ENCODE measurements at places on chromosomes 5 and 9. TPM values are rescaled to one million over a fixed set of nuclear protein-coding genes. Genes with fewer than 3 reads are reported as not detected.
A peak's percentile ranks its signal among the peaks of the same experiment; 100 is the strongest.

The OBP2B gene
- not detected for total RNA-seq

The GABRA1 gene
- not detected for total RNA-seq

The TIMD4 gene
- total RNA-seq: not detected

GRCh38 chr5:170625221-170626165, 121.7 kb downstream of the KCNIP1 start:
- no peaks in the 10 kb centered on the region for H3K36me3 ChIP-seq
- no peak overlapping the region for H3K4me3 ChIP-seq
- no peak overlapping the region for H3K27ac ChIP-seq
- no peak for DNase-seq
- H3K4me1 ChIP-seq: no peaks in the 10 kb centered on the region
- no peaks in the 10 kb centered on the region for H3K27me3 ChIP-seq

The SOX30 gene
- total RNA-seq: not detected

- H3K4me1 ChIP-seq: no peaks in the 10 kb centered on the region
- no peaks in the 10 kb centered on the region for H3K27me3 ChIP-seq
- no peak overlapping the region for H3K27ac ChIP-seq
- H3K4me3 ChIP-seq: no peak overlapping the region
- DNase-seq: no peak
These were observed 16.6 kb downstream of the ARRDC3 start for GRCh38 chr5:91366551-91366950.

GRCh38 chr9:76883341-76883855, 22.5 kb downstream of the PRUNE2 start:
- DNase-seq: no peak
- H3K4me1 ChIP-seq: no peaks in the 10 kb centered on the region
- H3K36me3 ChIP-seq: no peaks in the 10 kb centered on the region
- no peaks in the 10 kb centered on the region for H3K27me3 ChIP-seq

GRCh38 chr5:95162231-95162992, 122.5 kb downstream of the MCTP1 start:
- no peaks in the 10 kb centered on the region for H3K4me1 ChIP-seq
- no peak for DNase-seq
- H3K36me3 ChIP-seq: no peaks in the 10 kb centered on the region
- no peak overlapping the region for H3K27ac ChIP-seq

- H3K27ac ChIP-seq: no peak overlapping the region
- H3K4me3 ChIP-seq: no peak overlapping the region
- no peak for DNase-seq
- H3K36me3 ChIP-seq: no peaks in the 10 kb centered on the region
These were observed 84.9 kb upstream of the GLIS3 start for GRCh38 chr9:4384750-4385149.

DNA sequence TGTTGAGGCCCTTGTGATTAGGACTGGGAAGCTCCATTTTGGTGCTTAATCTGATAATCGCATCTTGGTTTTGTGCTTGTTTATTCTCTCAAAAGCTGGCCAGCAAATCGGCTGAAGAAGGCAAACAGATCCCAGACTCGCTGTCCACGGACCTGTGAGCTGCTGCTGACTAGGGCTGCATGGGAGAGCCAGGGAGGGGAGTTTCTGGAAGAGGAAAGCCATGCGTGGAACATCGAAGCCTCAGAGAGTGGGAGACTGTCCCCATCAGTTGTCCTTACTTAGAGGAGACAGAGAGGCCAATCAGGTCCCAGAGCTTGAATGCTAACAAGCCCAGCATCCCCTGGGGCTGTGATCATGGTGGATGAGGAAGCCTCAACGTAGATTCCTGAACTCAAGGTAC, 23.0 kb upstream of the FOXI1 start:
- H3K4me1 ChIP-seq: no peaks in the 10 kb centered on the region
- DNase-seq: no peak
- H3K27me3 ChIP-seq: no peaks in the 10 kb centered on the region
- H3K4me3 ChIP-seq: no peak overlapping the region

DNA sequence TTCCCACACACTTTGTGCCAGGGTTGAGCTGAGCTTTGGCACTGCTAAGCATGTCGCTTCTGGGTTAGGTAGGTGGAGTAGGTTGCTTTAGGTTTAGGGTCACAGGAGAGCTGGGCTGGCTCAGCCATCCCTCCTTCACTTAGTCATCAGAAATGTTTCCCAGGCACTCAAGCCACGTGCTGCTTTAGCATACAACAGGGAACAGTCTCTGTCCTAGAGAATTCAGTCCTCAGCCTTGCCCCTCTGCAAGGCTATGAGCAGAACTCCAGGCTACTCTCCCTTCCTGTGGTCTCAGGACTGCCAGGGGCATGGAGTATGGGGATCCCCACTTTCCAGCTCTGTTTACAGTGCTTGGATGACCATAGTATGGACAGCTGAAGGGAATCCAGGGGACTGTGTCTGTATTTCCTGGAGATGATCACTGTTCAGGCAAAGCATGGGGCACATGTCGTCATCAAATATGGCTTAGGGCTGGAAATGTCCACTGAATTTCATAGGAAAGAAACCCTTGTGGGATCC, 7.5 kb upstream of the ANKRD33B start:
- H3K27ac ChIP-seq: no peak overlapping the region
- no peaks in the 10 kb centered on the region for H3K27me3 ChIP-seq
- no peaks in the 10 kb centered on the region for H3K4me1 ChIP-seq
- no peaks in the 10 kb centered on the region for H3K36me3 ChIP-seq
- DNase-seq: no peak
- H3K4me3 ChIP-seq: no peak overlapping the region

GRCh38 chr5:180969406-180969805, 19.2 kb upstream of the BTNL3 start:
- H3K27ac ChIP-seq: no peak overlapping the region
- no peaks in the 10 kb centered on the region for H3K27me3 ChIP-seq
- DNase-seq: no peak

The KYAT1 gene
- total RNA-seq: 1.5 TPM

DNA sequence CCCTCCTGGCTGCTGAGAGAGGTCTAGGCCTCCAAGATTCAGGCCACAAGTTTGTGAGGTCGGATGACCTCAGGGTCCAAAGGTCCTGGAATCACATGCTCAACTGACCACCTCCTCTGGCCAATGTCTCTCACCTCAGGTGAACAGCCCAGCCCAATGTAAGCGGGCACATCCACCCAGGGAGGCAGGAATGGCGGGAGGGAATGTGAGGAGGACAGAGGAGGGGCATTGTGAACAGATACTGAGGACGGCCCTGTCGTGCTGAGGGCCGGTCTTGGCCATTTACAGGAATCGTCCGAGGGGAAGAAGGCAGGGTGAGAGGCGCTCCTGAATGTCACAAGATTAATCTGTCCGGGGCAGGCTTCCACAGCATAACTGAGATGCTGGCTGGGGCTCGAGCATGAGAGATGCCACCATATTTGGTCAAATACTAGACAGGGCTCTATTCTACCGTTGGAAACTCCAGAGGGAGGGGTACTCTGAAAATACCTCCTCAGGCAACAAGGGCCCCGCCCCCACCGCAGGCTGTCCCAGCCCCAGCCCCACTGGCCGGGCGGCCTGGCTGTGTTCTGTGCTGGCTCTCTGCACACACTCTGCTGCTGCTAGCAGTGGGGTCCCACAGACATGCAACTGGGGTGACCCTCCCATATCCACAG, 1.5 kb upstream of the IL17B start:
- peaks cover 7% of the 10 kb centered on the region for H3K4me1 ChIP-seq
- no peak overlapping the region for H3K4me3 ChIP-seq
- peak overlapping the region; percentile 93 for H3K27ac ChIP-seq
- no peaks in the 10 kb centered on the region for H3K36me3 ChIP-seq

DNA sequence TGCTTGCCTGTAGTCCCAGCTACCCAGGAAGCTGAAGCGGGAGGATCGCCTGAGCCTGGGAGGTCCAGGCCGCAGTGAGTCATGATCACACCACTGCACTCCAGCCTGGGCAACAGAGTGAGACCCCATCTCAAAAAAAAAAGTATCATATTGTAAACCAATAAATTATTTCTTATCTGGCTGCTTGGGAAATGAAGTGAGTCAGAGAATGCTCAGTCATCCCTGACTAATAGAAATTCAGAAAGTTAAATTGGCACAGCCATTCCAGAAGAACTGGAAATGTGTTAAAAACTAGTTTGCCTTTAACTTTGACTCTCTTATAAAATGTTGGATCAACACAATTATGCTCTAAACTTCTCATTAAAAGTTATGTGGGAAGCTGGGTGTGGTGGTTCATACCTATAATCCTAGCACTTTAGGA, 9.8 kb upstream of the GNE start:
- H3K27me3 ChIP-seq: no peaks in the 10 kb centered on the region
- no peaks in the 10 kb centered on the region for H3K36me3 ChIP-seq
- no peak overlapping the region for H3K27ac ChIP-seq
- no peak overlapping the region for H3K4me3 ChIP-seq

- H3K36me3 ChIP-seq: no peaks in the 10 kb centered on the region
- no peak overlapping the region for H3K27ac ChIP-seq
- H3K4me1 ChIP-seq: no peaks in the 10 kb centered on the region
- H3K27me3 ChIP-seq: no peaks in the 10 kb centered on the region
- no peak overlapping the region for H3K4me3 ChIP-seq
These were observed 104.4 kb downstream of the DENND1A start for GRCh38 chr9:123825342-123826060.

DNA sequence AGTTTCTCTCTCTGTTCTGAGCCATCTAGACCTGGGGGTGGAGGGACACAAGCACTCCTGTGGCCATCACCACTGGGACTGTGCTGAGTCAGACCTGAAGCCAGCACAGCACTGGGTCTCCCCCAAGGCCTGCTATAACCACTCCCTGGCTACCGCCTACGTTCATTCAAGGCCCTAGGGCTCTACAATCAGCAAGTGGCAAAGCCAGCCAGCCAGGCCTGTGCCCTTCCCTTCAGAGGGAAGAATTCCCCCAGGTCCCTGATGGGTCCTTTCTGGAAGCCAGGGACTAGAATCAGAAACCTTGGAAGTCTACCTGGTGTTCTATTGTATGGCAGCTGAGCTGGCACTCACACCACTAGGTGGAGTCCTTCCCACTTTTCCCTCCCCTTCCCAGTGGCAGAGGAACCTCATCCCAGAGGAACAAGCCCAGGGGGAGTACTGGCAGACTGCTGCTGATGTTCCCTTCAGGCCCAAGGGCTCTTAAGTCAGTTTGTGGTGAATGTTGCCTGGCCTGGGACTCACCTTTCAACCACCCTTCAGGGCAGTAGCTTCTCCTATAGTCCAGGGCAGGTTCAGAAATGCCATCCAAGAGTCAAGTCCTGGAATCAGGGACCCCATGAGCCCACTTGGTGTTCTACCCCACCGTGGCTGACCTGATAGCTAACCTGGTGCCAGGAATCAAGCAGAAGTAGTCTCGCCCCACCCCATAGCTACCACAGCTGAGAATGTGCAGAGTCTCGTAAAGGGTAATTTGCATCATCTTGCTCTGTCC, 20.0 kb downstream of the JMY start:
- no peaks in the 10 kb centered on the region for H3K36me3 ChIP-seq
- no peak overlapping the region for H3K4me3 ChIP-seq
- DNase-seq: no peak
- H3K4me1 ChIP-seq: no peaks in the 10 kb centered on the region
- no peak overlapping the region for H3K27ac ChIP-seq

- H3K36me3 ChIP-seq: no peaks in the 10 kb centered on the region
- no peaks in the 10 kb centered on the region for H3K4me1 ChIP-seq
- no peak overlapping the region for H3K27ac ChIP-seq
- H3K27me3 ChIP-seq: no peaks in the 10 kb centered on the region
- H3K4me3 ChIP-seq: no peak overlapping the region
These were observed 52.4 kb downstream of the ANKH start for GRCh38 chr5:14818931-14819790.

The CDX1 gene
- total RNA-seq: 0.41 TPM

GRCh38 chr9:136769710-136770191, 5.4 kb upstream of the LCN15 start:
- no peak overlapping the region for H3K4me3 ChIP-seq
- no peaks in the 10 kb centered on the region for H3K4me1 ChIP-seq
- no peak overlapping the region for H3K27ac ChIP-seq
- no peaks in the 10 kb centered on the region for H3K36me3 ChIP-seq
- no peaks in the 10 kb centered on the region for H3K27me3 ChIP-seq

DNA sequence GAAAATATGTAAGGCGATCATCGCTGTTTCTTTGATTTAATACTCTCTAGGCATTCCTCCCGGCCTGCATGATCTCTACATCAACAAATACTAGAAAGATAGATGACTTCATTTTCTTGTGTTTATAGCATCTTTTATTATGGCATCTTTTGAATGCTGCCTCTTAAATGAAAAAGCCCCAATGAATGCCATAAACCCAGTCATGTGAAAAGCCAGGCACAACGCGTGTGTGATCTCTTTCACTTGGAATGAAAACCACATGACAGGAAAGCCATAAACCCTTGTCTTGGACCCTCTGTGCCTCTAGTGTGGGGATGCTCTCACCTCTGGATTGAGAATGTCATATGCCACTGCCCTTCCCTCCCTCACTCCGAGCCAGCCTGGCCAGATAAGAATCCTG, 476.2 kb downstream of the SEMA5A start:
- H3K27me3 ChIP-seq: no peaks in the 10 kb centered on the region
- DNase-seq: no peak
- H3K27ac ChIP-seq: peak overlapping the region; percentile 58
- H3K36me3 ChIP-seq: no peaks in the 10 kb centered on the region
- no peak overlapping the region for H3K4me3 ChIP-seq

- H3K4me1 ChIP-seq: no peaks in the 10 kb centered on the region
- H3K36me3 ChIP-seq: no peaks in the 10 kb centered on the region
- H3K27me3 ChIP-seq: no peaks in the 10 kb centered on the region
- no peak overlapping the region for H3K4me3 ChIP-seq
- peak overlapping the region; percentile 69 for H3K27ac ChIP-seq
- DNase-seq: no peak
These were observed 2.3 kb downstream of the SMIM3 start for GRCh38 chr5:150780816-150781221.

DNA sequence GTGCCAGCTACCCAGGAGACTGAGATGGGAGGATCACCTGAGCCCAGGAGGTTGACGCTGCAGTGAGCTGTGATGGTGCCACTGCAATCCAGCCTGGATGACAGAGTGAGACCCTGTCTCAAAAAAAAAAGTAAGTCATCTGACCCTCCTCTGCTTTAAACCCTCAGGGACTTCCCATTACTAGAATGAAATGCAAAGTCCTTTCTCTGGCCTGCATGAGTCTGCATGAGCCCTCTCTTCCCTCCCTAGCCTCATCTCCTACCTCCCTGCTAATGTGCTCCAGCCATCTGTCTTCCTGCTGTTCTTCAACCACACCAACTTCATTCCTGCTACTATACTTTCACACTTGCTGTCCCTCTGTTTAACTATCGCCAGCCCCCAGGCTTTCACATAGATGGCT, 15.3 kb downstream of the IL5 start:
- no peak overlapping the region for H3K4me3 ChIP-seq
- DNase-seq: no peak
- no peaks in the 10 kb centered on the region for H3K4me1 ChIP-seq
- no peaks in the 10 kb centered on the region for H3K27me3 ChIP-seq

- H3K4me3 ChIP-seq: no peak overlapping the region
- H3K36me3 ChIP-seq: no peaks in the 10 kb centered on the region
- DNase-seq: no peak
- peaks cover 11% of the 10 kb centered on the region for H3K4me1 ChIP-seq
These were observed 32.1 kb downstream of the TMEM252 start for GRCh38 chr9:68508547-68508946.

DNA sequence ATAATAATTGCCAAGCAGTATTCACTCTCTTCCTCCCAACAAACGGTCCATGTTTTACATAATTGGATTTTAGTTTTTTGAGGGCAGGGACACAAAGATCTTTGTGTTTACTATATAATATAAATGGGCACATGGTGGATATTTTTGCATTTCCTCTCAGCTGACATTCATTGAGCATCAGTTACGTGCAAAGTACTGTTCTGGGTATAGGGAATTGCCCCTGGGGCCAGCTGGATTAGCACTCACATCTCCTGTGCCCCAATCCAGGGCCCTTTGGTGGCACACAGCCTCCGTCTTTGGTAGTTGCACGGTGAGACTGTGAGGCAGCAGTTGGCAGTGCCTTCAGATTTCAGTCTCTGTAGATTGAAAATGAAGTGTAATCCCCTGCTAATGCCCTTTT, 1.6 kb downstream of the TDRD7 start:
- H3K36me3 ChIP-seq: no peaks in the 10 kb centered on the region
- no peaks in the 10 kb centered on the region for H3K27me3 ChIP-seq
- H3K4me1 ChIP-seq: no peaks in the 10 kb centered on the region
- no peak overlapping the region for H3K4me3 ChIP-seq

All from uterus (tissue), 4 donors.